Fibroblast of upper back skin (primary cell): ENCODE measurements at places on chromosomes 1 and 21.

GRCh38 chr21:37987668-37988067, 71.4 kb upstream of the KCNJ6 start:
- no peak for DNase-seq

DNA sequence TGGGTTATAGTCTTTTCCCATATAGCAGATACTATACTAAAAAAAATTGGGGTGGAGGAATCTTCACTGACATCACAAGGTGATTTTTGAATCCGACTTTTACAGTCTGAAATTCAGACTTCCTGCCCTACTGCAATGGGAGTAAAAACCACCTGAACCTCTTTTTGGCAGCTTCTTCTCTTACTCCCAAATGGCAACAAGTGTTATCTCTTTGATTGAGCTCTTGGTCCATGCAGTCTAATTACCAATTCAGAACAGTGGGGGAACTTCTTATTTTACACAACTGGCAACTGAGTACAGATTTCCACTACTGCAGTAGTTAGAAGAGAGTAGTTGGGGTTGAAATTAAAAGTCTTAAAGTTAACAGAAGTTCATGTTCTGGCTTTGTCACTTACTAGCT, 62.3 kb downstream of the MACF1 start:
- DNase-seq: no peak

DNA sequence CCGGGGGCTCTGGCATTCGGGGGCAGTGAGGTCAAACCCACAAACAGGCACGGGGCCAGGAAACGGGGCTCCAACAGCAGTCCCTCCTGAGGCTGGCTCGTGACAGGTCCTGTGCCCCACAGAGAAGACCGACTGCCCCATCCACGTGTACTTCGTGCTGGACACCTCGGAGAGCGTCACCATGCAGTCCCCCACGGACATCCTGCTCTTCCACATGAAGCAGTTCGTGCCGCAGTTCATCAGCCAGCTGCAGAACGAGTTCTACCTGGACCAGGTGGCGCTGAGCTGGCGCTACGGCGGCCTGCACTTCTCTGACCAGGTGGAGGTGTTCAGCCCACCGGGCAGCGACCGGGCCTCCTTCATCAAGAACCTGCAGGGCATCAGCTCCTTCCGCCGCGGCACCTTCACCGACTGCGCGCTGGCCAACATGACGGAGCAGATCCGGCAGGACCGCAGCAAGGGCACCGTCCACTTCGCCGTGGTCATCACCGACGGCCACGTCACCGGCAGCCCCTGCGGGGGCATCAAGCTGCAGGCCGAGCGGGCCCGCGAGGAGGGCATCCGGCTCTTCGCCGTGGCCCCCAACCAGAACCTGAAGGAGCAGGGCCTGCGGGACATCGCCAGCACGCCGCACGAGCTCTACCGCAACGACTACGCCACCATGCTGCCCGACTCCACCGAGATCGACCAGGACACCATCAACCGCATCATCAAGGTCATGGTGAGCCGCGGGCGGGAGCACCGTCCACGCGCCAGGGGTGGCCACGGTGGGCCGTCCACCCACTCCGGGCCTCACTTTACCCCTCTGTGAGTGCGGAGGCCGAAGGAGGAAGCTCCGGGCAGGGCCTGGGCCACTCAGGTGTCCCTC, 14.2 kb downstream of the COL6A2 start:
- no peak for DNase-seq

- DNase-seq: no peak
These were observed 74.7 kb upstream of the IFNAR2 start for GRCh38 chr21:33155005-33155404.

GRCh38 chr1:68181165-68181556, 51.2 kb downstream of the WLS start:
- no peak for DNase-seq

- DNase-seq: no peak
These were observed 10.2 kb downstream of the PPFIA4 start for GRCh38 chr1:203036537-203036936.

DNA sequence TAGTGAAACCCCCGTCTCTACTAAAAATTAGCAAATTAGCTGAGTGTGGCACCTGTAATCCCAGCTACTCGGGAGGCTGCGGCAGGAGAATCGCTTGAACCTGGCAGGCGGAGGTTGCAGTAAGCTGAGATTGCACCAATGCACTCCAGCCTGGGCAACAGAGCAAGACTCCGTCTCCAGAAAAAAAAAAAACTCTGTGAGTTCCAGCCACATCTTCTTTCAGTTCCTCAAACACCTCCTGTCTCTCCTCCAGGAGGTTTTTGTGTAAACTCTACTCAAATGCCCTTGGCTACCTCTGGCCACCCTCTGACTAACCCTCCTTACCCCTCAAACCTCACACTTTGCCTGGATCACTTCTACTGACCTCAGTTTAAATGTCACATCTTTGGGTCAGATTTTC, 38.1 kb downstream of the RCSD1 start:
- no peak for DNase-seq

DNA sequence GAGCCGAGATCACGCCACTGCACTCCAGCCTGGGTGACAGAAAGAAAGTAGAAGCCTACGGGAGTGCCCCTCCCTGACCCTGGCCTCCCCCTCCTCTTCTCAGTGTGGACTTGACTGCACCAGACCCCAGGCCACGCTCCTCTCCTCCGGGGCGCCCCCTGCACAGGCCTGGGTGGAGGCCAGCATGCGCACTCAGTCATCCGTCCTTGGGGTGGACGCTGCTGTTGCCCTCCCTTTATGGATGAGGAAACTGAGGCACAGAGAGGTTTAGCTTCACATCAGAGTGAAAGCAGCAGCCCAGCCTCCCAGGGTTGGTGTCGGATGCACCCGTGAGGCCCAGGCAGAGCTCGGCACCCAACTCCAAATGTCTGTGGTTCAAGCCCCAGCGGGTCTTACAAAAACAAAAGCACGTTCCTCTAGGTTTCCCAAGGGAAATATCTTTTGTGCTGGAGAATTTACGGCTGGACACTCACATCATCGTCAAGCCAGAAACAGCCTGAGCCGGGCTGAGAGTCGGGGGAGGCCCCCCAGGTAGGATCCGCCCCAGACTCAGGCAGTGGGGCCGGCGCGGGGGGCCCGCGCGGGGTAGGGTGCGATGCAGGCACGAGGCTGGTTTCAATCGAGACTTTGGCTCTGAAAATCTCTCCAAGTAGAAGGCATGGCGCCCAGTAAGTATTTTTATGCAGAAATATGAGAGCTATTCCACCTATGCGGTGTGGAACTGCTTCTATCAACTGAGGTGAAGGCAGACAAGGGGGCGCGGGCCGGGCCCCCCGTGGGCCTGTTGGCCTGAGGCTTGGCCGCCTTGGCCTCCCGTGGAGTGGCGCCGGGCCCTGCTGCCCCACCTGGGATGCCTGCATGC, 36.6 kb downstream of the MORN1 start:
- DNase-seq: peak; percentile 72

- DNase-seq: no peak
These were observed 5.4 kb downstream of the ARHGEF10L start for GRCh38 chr1:17544776-17545350.

DNA sequence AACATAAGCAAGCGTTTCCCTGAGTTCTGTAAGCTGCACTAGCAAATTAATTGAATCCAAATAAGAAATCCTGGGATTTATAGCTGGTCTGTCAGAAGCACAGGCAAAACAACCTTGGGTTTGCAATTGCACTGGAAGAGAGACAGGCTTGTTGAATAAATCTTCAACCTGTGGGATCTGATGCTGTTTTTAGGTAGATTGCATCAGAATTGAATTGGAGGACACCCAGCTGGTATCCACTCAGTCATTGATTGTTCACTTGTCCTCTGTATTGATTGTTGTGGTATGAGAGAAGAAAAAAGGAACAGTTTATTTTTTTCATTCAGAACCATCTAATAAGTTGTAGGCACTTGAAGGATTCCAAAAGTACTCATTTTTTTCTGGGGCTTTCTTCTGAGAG, 497.4 kb downstream of the SIPA1L2 start:
- no peak for DNase-seq

DNA sequence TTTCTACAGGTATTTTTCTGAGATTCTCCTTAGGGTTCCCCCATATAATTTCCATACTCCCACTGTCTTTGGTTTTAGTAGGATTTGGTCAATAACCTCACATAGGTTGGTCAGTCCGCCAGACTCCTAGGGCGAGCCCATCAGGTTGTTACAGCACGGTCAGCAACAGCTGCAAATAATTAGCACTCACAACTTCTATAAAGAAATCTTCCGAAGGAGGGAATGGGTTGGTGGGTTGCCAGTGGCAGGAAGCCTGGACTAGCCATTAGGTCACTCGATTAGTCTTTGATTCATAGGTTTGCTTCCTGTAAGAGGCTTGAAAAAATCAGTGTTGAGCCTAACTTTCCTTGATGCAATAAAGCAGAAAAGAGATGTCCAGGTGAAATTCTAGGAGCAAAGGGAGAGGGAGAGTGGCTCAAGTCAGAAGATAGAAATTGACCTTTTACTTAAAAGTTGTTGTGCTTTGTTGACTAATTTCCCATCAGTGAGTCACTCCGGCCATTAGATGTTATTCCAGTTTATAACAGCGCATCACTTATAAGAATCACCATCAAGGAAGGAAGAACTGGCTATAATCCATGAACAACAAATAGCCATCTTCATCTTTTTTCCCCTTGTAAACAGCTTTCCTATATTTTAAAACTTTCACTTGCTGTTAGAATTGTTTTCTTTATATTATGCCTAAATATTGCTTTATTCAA, 88.3 kb downstream of the TPR start:
- DNase-seq: peak; percentile 40

GRCh38 chr1:198605406-198605805, 33.4 kb upstream of the PTPRC start:
- no peak for DNase-seq

DNA sequence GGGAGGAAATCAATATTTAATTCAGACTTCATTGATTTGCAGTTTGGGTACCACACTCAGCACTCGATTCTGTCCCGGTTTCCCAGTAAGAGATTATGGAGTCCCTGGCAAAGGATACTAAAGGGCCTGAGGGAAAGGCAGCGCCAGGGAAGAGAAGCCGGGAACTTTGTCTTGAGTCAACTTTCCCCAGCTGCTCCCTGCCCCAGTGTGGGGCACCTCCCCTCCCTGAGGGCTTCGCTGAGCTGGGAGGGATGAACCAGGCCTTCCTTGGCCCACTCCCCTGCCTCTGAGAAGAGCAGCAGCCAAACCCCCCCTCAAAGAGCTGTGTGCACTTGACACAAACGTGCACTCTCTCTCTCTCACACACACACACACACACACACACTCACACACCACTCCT, 32.6 kb downstream of the OPTC start:
- DNase-seq: no peak

- DNase-seq: no peak
These were observed 18.4 kb downstream of the LORICRIN start for GRCh38 chr1:153277852-153278251.

DNA sequence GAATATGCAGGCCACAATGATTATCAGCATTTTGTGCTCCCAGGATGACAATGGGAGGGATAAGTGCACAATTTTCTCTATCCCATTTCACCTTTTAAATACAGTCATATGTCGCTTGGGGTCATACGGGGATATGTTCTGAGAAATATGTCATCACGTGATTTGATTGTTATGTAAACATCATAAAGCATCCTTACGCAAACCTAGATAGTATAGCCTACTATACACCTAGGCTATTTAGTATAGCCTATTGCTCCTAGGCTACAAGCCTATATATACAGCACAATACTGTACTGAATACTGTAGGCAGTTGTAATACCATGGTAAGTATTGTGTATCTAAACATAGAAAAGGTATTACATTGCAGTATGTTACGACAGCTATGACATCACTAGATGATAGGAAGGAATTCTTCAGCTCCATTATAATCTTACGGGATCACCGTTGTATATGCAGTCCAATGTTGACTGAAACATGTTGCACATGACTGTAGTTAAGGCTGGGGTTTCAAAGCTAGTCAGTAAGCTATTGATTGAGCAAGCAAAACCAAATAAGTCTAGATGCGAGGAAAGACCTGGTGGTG, 18.9 kb downstream of the RUSC1 start:
- DNase-seq: no peak

GRCh38 chr1:2633366-2633935, 635 bp upstream of the MMEL1 start:
- no peak for DNase-seq

- no peak for DNase-seq
These were observed 27.7 kb upstream of the SYT6 start for GRCh38 chr1:114181356-114181755.

GRCh38 chr1:2472109-2472508, 4.0 kb upstream of the PLCH2 start:
- DNase-seq: no peak

- no peak for DNase-seq
These were observed 159.1 kb downstream of the LHX8 start for GRCh38 chr1:75293270-75293669.

- DNase-seq: no peak
These were observed 61.2 kb downstream of the WNT9A start for GRCh38 chr1:227886503-227886961.

GRCh38 chr1:197182716-197183115, 36.2 kb upstream of the ASPM start:
- DNase-seq: no peak

DNA sequence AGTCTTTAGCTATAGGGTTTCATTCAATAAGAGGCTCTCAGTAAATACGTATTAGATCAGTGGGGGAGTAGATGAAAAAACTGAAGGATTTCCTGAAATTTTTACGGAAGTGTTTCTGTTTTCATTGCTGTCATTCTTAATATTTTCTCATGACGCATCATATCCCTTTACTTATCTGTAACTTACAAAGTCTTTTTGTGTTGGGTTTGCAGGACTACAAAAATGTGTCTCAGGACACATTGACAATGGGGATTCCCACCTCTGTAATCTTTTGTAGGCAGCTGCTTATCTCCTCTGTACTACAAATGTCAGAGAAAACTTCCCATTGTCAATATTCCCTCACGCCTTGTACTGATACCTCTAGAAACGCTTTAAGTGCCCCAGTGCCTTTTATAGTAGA, 35.5 kb downstream of the CRP start:
- DNase-seq: no peak

DNA sequence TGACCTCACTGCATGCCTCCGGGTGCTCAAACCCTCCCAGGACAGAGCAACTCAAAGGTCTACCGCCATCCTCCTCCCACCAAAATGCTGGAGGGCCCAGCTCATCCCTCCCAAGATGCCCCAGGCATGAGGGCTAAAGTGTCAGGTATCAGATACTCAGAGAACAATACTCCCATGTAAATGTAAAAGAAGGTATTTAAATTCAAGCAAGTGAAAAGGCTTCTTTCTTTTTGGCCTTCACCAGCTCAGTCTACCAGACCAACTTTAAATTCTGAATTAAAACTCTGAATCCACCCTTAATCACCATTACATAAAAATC, 3.0 kb downstream of the PARP1 start:
- no peak for DNase-seq

DNA sequence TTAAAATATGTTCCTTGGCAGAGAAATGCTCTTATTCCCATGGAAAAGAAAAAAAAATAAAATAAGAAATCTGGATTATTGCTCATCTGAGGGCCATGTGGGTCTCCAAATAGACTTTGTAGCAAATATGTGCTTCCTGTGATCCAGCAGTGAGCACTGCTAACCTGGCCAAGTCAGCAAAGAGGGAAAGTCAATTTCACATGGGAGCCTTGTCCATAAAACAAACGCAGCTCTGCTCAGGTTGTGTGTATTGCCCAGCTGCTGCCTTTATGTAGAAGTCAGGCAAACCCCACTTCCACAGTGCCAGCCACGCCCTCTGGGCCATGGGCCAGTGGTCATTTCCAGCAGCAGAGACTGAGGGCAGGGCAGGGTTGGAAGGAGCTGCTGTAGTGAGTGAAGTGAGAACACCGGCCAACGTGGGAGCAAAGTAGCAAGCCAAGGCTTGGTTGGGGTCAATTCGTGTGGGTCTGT, 174.3 kb downstream of the LYPLAL1 start:
- peak; percentile 31 for DNase-seq
